Transverse colon (tissue), 4 donors: ENCODE measurements at places on chromosomes 2 and 18. TPM values are rescaled to one million over a fixed set of nuclear protein-coding genes. Genes with fewer than 3 reads are reported as not detected.

GTF2A1L gene
- total RNA-seq, result 1.6 TPM

ATL2 gene
- total RNA-seq, result 150 TPM

CACNB4 gene
- 1.1 TPM for total RNA-seq

FBXO41 gene
- total RNA-seq, result 1.4 TPM

HOXD13 gene
- total RNA-seq, result not detected

RAX gene
- total RNA-seq, result not detected

VIT gene
- total RNA-seq, result not detected

- peak; percentile 71 for DNase-seq
These were observed 1.3 kb downstream of the HDAC4 start for GRCh38 chr2:239399433-239399920.

DNA sequence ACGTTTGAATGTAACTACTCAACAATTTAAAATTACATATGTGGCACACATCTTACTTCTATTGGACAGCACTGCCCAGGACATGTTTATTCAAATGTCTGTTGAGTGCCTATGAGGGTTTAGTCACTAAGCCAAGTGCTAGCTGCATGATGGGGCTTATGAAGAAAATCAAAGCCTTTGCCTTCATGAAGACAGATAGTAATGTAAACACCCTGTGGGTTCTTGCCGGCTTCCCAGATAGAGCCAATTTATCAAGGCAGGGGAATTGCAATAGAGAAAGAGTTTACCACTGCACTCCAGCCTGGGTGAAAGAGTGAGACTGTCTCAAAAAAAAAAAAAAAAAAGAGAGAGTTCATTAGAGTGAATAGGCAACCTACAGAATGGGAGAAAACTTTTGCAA is 43.7 kb upstream of the NEB start:
- no peak for DNase-seq

DNA sequence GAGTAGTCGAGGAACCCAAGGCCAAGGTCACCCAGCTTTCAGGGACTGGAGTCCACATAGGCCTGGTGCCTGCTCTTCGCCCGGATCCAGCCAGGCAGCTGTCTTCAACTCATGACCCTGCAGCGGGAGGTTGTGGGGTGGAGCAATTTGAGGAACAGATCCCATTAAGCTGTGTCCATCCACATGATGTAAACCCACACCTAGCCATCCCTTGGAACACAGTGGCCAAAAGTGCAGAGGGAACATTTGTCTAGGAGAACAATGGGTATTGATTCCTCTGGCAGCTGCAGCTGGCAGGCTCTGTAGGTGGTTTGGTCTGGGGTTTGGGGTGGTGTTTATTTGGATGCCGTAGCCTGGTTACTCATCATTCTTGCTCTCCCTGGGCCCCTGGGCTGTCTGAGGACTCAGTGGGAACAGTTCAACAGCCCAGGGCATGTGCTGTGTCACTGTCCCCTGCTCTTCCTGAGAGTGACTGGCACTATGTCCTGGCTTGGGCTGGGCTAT is 99.4 kb downstream of the TFCP2L1 start:
- no peak for DNase-seq

DNA sequence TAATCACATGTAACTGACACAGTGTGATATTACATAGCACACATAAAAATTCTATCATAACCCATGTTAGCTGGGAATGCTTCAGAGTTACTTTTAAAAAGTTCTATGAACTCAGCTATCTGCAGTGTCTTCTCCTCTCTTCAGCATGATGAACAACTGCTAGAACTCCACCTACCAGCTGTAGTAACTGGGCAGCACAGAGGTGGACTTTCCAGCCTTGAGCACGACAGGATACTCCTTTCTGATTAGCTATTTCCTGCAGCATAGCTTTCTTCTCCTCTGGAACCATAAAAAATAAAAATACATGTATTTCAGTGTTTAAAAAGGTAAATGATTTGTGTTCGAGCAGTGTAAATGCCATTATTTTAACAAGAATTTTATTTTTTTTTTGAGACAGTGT is 59.5 kb upstream of the AMMECR1L start:
- no peak for DNase-seq

DNA sequence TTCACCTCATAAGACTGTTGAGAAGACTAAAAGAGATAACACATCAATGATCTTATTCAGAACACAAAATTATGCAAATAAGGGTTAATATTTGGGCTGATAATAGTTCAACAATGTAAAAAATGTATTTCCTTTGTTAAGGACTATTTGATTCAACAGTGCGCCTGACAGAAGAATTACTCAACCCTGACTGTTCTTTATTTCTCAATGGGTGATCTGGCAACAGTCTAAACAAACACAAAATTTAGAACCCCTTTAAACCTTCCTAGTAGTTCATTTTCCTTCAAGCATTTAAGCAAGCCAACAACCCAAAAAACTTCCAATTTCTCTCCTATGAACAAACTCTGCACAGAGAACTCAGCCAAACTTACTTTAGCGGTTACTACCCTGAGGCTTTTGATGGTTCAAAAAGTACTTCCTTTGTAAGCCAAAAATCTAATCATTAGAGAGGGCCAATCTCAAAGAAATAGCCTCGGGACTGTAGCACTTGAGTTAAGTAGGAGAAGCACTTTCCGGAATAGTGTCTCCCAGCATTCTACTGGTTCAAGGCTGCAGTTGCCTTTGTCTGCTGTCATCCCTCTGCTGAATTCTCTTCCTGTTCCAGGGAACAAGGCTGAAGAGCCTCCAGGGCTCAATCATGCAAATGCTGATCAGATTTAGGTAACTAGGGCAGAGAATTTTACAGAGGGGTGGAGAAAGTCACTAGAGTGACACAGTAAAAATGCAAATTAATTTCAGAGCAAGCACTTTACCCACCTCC is 40.9 kb upstream of the MAPK4 start:
- no peak for DNase-seq

DNA sequence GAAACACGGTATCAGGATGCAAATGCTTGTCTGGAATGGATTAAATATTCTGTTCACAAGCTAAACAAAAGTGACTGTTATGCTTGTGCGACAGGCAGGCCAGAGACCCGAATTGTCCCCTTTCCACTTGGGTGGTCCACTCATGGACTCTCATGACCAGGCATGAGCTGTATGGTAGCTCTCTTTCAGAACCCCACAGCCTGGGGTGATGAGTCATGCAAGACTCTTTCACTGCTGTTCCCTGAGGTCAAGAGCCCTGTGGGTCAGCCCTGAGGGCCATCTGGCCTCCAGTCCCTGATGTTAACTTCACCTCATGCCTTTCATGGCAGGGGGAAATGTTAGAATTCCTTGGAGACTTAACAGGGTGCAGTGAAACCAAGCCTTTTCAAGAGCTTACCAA is 13.7 kb upstream of the SAP130 start:
- DNase-seq, result no peak

GRCh38 chr2:15819562-15820256 is 120.6 kb upstream of the MYCN start:
- no peak for DNase-seq

GRCh38 chr2:165582409-165582808 is 112.9 kb downstream of the CSRNP3 start:
- DNase-seq, result no peak

DNA sequence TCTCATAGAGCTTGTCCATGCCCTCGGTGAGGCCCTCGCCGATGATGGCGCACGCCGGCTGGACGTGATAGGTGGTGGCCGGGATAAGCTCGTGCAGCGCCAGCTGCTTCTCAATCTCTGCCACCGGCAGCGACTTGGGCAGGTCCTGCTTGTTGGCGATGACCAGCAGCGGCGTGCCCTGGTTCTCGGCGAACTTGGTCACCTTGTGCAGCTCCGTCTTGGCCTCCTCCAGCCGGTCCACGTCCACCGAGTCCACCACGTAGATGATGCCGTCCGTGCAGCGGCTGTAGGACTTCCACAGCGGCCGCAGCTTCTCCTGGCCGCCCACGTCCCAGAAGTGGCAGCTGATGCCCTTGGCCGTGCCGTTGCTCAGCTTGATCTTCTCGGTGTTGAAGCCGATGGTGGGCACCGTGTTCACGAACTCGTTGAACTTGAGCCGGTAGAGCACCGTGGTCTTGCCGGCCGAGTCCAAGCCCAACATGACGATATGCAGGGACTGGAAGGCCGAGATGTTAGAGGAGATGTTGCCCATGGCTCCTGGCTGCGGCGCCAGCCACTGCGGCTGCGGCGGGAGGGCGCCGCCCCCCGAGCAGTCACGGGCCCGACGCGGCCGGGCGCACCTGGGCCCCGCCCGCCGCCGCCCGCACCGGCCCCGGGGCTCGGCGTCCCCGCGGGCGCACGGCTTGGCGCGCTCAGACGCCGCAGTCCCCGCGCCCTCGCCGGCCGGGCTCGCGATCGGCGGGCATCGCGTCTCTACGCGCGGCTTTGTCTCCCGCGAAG is 636 bp downstream of the ARL4C start:
- peak; percentile 44 for DNase-seq

- DNase-seq, result no peak
These were observed 90.7 kb upstream of the GCFC2 start for GRCh38 chr2:75801234-75801982.

- DNase-seq, result no peak
These were observed 30.2 kb downstream of the PKP4 start for GRCh38 chr2:158486970-158487325.

GRCh38 chr18:2856547-2857170 is 9.9 kb downstream of the EMILIN2 start:
- no peak for DNase-seq

DNA sequence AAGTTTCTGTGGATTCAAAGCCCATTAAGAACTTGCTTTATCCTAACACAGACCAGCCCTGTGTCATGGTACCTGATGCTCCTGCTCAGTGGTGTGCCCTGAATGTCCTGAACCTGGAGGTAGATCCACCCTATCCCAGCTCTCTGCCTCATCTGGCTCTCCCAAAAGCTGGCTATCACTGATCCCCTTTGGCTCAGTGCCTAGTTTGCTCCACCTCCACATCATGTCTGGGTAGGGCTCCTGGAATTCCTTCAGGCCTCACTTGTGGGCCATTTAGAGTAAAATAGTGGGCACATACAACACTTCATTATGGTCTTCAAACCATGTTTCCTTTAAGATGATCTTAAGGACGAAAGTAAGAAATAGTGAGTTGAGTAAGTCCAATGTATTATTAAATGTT is 4.8 kb upstream of the ABCB11 start:
- DNase-seq, result no peak

DNA sequence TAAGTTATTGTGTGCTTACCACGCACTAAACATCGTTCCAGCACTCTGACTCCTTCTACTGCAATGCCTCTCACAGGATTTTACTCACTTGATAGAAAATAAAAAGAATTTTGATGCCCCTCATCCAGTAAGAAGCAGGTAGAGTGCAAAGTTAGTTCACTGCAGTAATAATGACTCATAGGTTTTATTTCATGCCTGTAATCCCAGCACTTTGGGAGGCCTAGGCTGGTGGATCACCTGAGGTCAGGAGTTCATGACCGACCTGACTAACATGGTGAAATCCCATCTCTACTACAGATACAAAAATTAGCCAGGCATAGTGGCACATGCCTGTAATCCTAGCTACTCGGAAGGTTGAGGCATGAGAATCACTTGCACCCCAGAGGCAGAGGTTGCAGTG is 190.6 kb downstream of the RAD51AP2 start:
- DNase-seq, result no peak

GRCh38 chr18:56775701-56776100 is 124.5 kb downstream of the WDR7 start:
- no peak for DNase-seq
